ENCODE measurements at places on chromosomes 13 and 19.

DNA sequence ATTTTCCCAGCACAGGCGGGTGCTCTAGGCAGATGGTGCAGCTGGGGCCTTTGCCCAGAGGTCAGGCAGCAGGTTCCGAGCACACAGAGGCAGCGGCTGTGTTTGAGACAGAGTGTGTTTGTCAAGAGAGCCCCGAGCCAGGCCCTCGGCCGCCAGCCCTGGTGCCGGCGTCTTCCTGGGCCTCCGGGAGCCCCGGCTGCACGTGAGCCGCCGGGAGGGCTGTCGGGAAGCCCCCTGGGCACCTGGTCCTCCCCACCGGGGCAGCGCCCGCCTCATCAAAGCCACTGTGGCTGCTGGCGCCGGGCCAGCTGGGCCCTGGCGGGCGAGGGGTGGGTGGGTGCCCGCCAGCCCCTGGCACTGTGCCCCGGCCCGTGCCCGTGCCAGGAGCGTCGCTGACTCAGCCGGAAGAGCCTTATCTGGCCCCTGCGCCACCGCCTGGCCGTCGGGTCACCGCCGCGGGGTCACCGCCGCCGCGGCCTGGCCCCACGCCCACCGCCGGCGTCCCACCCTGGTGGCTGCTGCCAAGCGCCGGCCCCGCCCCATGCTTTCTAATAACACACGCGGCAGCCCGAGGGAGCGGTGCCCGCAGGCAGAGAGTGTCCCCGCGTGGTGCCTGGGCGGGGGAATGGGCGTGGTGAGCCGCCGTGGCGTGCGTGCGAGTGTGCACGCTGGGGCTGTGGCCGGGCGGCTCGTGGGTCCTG lies 14.9 kb downstream of the ARID3A start:
- peak; percentile 72 for DNase-seq

- no peak for DNase-seq
These were observed 142.4 kb downstream of the MYCBP2 start for GRCh38 chr13:77184455-77184854.

DNA sequence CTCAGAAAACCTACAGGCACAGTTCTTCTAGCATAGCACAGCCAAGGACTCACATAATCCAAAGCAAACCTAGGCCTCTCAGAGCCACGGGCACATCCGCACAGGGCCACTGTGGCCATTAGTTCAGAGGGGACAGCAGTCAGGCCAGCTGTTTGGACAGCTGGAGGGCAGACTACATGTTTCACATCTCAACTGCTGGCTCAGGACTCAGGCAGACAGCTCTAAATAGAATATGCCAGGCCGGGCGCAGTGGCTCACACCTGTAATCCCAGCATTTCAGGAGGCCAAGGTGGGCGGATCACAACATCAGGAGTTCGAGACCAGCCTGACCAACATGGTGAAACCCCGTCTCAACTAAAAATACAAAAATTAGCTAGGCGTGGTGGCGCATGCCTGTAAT lies 26.8 kb downstream of the SAFB2 start:
- DNase-seq: no peak

GRCh38 chr13:44299152-44299943 lies 74.3 kb upstream of the SERP2 start:
- DNase-seq: no peak

GRCh38 chr13:30802501-30802900 lies 67.2 kb downstream of the ALOX5AP start:
- DNase-seq: no peak

- no peak for DNase-seq
These were observed 151.0 kb upstream of the RXFP2 start for GRCh38 chr13:31588316-31588715.

- DNase-seq: no peak
These were observed 10.2 kb downstream of the C19orf25 start for GRCh38 chr19:1468821-1469254.

DNA sequence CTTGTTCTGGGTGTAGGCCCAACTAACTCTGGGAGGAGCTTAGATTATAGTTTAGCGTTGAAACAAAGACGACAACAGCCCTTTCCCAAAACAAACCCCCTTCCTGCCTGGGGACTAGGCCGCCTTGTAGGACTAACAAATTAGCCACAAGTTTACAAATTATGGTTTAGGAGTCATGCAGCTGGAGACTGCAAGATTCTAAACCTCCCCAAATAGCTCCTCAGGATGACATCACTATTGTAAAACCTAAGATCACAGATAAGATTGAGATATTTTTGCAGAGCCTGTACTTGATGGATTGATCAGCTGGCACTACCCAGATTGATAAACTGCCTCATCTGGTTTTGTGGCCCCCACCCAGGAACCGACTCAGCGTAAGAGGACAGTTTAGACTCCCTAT lies 2.3 kb upstream of the SLC25A15 start:
- DNase-seq: no peak

- DNase-seq: peak; percentile 46
These were observed at the start of gene PLIN5 for GRCh38 chr19:4534836-4535658. Gene PLIN5, minus strand, starts transcription at chr19:4535224. Its CDS starts 1,150 bp downstream, at chr19:4534074.

GRCh38 chr13:95185311-95185710 lies 115.9 kb downstream of the ABCC4 start:
- DNase-seq: no peak
